ENCODE measurements at places on chromosomes 4 and X.

DNA sequence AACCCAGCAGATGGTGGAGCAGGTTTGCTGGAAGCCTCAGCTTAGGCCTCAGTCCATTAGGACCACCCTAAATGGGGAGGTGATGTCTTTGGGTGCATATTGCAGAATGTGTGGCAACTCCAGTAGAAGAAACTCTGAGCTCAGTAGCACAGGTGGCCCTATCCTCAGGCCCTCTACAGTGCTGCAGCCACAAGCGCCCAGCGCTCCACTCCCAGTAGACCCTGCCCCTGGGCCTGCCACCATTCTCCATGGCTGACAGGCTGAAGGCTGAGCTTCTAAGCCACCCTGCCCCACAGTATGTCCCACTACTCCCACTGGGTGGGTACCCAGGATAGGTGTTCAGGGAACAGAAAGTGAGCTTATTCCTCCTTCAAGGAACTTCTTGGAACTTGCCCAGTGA lies 162.8 kb upstream of the MAMLD1 start:
- DNase-seq = no peak

DNA sequence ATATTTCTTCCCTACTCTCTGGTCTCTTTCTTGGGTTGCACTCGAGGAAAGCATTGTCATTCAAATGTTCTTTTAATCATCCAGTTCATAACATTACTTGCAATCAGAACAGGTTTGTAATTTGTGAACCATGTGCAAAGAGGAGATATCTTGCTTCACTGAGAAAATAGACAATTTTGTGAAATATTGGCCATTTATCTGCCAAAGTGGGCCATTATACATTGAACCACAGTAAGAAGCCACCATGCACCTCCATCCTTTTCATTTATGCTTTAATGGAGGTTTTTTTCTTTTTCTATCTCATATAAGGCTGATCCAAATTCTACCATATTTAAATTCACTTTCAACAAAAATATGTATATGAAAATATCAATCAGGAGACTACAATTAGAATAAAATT lies 335.3 kb upstream of the AADAT start:
- no peak for DNase-seq

GRCh38 chr4:44554768-44555167 lies 96.7 kb downstream of the YIPF7 start:
- DNase-seq = no peak

DNA sequence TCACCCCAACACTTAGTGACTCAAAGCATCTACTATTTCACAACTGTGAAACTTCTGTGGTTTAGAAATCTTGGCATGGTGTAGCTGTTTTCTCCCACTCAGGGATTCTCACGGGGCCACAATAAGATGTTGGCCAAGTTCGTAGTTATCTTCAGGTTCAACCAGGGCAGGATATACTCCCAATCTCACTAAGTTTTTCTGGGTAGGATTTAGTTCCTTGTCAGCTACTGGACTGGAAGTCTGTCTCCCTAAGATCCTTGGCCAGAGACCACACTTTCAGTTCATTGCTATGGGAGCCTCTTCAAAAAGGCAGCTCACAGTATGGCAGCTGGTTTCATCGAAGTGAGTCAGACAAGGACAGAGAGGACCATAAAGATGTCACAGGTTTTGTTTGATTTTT lies 111.7 kb upstream of the PDHA2 start:
- peak; percentile 1 for DNase-seq

- DNase-seq = peak; percentile 78
These were observed 124.2 kb downstream of the C4orf51 start for GRCh38 chr4:145804116-145804515.

GRCh38 chr4:2254665-2255500 lies 7.0 kb downstream of the MXD4 start:
- no peak for DNase-seq

GRCh38 chrX:108044554-108045256 lies at the start of gene VSIG1:
TSS of gene VSIG1 (plus strand) at chrX:108045065. CDS start at chrX:108045131, 66 bp downstream.
- DNase-seq = no peak

DNA sequence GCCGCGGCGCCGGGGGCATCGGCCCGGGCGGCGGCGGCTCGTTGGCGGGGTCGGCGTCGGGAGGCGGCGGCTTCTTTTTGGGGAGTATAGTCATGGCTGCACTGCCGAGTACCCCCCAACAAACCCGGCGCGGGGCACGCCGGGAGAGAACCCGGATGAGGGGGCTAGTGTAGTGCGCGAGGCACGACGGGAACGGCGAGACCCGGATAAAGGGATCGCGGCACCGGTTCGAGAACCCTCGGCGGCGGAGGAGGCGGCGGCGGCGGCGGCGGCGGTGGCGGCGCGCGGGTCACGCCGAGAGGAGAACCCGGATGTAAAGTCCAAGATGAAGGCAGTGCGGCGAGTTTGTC lies at the start of gene OTUD5:
Gene OTUD5 (minus strand): TSS at position 131 of the 350 bp plus-strand sequence. CDS start 37 bp downstream, at position 94.
- no peak for DNase-seq

- DNase-seq = no peak
These were observed 10.8 kb downstream of the PDZD4 start for GRCh38 chrX:153819384-153820040.

Data from skeletal muscle cell (primary cell).